GOT3 (cell line): ENCODE measurements at places on chromosomes 4 and X.

DNA sequence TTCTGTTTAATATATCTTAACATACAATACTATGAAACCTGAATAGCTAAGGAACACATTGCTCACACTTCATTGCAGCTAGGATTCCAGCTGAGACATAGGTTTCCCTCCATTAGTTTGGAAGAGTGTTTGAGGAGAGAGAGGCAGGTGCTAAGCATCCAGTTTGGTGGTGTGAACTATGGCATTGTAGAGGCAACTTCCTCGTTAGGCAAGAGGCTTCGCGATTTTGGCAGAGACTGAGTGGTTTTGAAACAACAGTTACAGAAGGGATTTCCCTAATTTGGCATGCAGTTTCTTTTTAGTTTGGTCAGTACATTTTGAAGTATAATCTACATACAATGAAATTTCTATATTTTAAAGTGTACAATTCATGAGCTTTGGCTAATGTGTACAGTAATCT, 117.1 kb upstream of the BMP3 start:
- DNase-seq = no peak

- no peak for DNase-seq
Observed at GRCh38 chrX:108271397-108271787, 166.8 kb downstream of the COL4A6 start.

- no peak for DNase-seq
Observed at GRCh38 chr4:168593399-168593798, 96.5 kb downstream of the PALLD start.

- no peak for DNase-seq
Observed at GRCh38 chr4:149164282-149164681, 651.4 kb downstream of the IQCM start.

GRCh38 chr4:108940634-108941033, 177.8 kb upstream of the ETNPPL start:
- no peak for DNase-seq

DNA sequence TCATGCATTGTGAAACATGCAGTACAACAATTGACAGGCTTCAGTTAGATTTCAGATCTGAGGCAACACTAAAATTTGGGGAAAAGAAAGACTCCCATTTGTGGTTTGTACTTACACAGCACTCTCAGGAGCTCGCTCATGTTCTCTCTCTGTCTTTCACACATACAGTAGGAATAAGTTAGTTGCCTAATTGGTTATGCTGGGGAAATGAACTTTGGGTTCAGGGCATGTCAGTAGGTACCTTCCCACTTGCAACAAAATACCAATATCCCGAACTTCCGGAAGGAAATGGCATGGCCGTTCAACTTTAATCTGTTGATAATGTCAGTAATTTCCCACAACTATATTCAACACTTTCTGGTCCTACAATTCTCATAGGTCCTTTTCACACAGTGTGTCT, 218.4 kb downstream of the RELL1 start:
- DNase-seq = no peak

DNA sequence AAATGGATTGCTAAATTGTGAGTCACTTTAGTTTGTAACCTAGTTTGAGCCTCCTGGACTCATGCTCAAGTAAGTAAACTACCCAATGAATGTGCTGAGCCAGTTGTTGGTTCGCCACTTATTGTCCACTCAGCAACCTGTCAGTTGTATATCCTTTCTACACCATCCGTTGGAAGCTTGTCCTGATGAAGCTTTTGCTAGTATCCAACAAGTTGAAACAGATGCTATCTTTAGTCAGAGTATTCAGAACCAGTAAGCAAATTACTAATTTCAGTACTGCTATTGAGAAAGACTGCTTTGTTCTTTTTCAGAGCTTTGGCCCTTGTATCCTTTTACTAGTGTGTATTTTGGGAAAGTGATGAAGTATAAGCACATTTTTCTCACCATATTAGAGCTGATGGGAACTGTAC, 4.3 kb upstream of the NAA15 start:
- DNase-seq = no peak

DNA sequence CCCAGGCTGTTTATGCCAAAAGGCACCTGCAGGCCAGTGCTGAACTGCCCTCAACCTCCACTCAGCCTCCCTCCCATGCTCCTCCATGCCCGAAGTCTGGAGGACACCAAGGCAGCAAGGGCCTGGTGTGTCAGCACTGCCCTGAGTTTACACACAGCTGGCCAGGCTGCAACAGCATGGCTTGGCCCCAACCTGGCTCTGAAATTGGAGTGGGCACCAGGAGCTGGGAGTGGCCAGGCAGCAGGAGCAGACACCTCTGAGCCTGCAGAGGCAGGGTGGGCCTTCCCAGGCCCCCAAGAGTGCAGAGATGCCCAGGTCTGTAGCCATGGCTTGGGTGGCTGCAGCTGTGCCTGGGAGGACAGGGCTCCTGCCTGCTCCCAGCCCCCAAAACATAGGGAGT, 571.2 kb upstream of the ACTRT1 start:
- no peak for DNase-seq

DNA sequence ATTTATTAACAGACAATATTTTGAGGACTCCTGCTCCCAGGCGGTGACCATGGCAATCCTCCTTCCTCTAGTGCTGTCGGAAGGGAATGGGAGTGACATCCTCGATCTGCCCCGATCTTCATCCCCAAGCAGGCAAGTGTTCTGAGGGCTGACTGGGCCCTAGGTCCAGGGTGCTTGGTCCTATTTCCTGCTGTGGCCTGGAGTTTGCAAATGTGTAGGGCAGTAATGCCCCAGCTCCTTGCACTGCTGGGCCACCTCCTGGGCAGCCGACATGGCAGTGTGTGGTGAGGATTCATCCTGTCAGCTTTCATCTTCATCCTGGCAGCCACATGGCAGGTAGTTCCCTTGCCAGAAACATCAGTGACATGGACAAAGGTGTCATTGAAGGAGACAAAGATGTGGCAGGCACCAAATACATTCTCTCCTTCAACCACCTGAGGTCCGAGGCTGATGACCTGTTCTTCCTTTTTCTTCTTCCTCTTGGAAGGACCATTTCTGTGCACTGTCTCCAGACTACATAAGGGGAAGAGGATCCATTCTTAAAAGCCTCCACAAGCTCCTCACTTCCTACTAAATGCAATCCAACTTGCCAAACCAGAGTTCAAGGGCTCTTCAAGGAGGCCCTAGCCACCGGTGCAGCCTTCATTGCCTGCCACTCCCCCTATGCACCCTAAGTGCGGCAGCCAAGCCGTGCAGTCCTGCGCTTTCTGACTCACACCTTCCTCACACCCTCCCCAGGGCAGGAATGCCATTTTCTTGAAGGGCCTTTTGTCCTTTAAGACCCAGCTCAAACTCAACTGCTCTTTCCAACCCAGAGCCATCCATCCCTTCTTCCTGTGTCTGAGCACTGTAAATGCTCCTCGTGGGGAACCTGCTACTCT, 65.7 kb downstream of the TMEM154 start:
- DNase-seq = no peak

DNA sequence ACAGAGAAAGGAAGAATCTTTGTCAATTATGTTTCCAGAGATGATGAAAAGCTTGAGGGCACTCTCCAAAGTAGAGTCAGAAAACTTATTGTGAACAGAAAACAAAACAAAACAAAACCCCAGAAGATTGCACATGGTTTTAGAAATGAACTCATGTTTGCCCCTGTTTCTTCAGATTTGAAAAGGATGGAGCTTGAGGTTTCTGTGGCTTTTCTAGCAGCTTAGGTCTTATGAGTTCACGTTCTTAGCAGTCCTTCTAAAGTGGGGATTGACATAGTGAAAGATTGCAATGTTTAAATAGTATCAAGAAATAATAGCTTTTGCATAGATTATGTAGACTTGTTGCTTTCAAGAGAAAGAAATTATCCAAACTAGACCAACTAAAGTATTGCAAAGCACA, 421.8 kb downstream of the GBA3 start:
- DNase-seq = no peak

GRCh38 chr4:161642708-161643107, 521.1 kb downstream of the FSTL5 start:
- no peak for DNase-seq

- no peak for DNase-seq
Observed at GRCh38 chr4:63218856-63219255, 1190.4 kb downstream of the TECRL start.

GRCh38 chrX:27976284-27976683, 5.0 kb downstream of the DCAF8L1 start:
- DNase-seq = no peak

DNA sequence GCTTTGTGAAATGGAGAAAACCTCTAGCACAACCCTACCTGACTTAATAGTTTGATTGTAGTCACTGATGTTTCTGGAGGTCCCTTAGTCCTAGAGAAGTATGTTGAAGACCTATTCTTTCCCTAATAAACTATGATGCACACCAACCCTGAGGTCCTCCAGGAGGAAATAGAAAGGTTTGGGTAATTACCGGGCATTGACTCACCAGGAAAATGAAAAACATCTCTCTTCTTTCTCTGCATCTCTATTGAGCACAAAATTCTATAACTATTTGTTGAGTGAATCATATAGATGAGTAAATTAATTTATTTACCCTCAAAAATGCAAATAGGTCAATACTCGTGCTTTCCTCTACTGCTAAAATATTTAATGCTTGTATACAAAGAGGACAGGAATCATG, 582.4 kb upstream of the FAM241A start:
- DNase-seq = no peak

DNA sequence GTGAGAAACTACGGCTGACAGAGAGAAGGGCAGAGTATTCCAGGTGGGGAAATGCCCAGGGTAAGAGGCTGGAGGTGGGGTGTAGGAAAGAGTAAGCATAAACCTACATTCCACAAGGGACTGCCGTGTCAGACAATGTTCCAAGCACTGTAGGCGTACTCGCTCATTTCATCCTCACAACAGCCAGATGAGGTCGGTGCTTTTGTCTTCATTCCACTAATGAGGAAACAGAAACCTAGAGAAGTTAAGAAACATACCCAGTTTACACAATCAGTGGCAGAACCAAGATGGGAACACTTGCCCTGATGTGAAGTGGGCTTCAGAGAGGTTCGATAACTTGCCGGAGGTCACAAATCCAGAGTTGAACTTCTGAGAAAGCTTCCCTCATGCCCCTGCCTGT, 4.6 kb downstream of the SASH3 start:
- DNase-seq = no peak

DNA sequence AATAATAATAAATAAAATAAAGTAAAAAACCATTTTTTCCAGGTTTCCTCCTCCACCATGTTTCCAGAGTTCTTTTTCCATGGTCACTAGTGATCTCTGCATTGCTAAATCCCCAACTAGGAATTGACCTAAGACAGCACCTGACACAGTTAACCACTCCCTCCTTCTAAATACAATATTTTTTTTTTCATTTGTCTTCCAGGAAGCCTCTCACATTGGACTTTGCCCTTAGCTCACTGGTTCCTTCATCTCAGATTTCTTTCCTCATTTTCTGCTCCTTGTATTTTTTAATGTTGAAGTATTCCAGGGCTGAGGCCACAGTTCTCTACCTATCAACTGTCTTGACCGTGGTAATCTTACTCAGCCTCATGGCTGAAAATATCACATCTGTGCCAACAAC, 187.3 kb upstream of the FAM241A start:
- no peak for DNase-seq

DNA sequence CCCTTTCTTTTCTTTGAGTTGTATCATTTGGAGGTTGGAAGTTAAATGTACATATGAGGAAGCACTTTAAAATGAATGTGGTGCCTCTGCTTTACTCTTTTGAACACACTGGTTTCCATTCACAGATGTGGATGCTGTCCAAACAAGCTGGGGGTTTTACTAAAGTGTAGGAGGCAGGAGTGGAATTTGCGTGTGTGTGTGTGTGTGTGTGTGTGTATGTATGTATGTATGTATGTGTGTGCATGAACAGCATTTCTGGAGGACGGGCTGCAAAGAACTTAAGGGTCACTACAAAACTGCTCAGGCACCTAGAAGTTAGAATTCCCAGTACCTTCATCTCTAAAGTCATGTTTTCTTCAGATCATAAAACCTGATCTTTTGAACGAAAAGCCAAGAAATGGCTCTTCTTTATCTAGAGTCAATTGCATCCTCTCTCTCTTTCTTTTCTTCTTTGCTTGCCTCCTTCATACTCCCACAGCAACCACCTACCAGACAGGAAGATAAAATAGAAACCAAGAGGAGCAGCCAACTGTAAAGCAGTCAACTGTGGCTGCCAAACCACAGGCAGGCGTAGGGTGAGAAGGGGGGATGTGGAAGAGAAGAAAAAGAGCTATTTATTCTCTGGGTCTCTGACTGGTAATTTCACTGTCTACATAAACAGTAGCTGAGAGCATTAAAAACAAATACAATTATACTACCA, 177.0 kb upstream of the RASGEF1B start:
- DNase-seq = no peak

- no peak for DNase-seq
Observed at GRCh38 chrX:47574076-47574546, 8.1 kb upstream of the TIMP1 start.

DNA sequence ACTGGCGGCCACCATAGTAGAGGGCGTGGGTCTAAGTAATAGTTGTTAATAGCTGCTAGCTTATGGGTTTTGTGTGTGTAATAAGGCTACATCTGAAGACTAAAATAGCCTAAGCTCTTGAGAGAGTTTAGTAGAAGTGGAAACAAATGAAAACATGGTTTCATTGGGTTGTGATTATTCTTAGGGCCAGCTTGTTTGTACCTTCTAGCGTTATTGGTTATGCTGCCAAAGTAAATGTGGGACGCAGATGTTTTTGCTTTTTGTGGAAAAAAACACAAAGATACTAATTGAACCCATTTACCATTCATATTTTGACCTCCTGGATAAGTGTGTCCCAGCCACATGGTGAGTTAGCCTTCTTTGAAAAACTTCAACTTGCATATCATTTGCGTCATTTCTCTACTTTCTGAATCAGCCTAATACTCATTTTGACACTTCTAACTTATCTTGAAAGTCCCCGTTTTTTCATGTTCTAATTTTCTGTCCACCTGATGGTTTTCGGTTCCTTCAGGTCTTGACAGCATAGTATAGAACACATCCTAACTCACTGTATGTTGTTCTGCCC, 305.3 kb downstream of the FRMPD4 start:
- DNase-seq = no peak

GRCh38 chr4:144283526-144283925, 143.0 kb upstream of the GYPA start:
- no peak for DNase-seq

GRCh38 chr4:53688186-53688790, 97.0 kb upstream of the LNX1 start:
- peak; percentile 15 for DNase-seq

DNA sequence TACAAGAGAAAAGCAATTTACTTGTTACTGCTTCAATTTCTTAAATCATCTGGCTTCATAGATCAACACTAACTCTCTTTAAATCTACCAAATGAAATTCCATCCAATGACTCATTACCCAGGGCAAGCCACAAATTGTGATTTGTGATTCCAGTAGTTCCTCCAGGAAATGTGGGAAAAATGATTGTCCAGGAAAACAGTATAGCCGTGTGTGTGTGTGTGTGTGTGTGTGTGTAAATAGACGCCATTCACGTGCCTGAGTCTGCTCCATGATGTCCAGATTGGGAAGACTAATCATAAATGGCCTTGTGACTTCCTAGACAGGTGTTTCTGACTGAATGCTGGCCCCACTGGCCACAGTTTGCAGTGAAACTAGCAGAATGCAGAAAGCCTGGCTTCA, 121.3 kb downstream of the HS6ST2 start:
- no peak for DNase-seq
